ENCODE measurements at places on chromosomes 5 and 9. TPM values are rescaled to one million over a fixed set of nuclear protein-coding genes. Genes with fewer than 3 reads are reported as not detected.

The PAPPA gene
- 0.46 TPM for total RNA-seq

The TAF11L12 gene
- not detected for total RNA-seq

The ARID3C gene
- total RNA-seq: 2.5 TPM

The FOXD1 gene
- not detected for total RNA-seq

The LIX1 gene
- total RNA-seq: not detected

The CCNO gene
- total RNA-seq: not detected

GRCh38 chr5:2311851-2312250 is 429.1 kb upstream of the IRX4 start:
- no peaks in the 10 kb centered on the region for H3K36me3 ChIP-seq
- no peaks in the 10 kb centered on the region for H3K4me1 ChIP-seq
- H3K27me3 ChIP-seq: no peaks in the 10 kb centered on the region
- no peak for DNase-seq
- H3K27ac ChIP-seq: no peak overlapping the region
- H3K4me3 ChIP-seq: no peak overlapping the region

DNA sequence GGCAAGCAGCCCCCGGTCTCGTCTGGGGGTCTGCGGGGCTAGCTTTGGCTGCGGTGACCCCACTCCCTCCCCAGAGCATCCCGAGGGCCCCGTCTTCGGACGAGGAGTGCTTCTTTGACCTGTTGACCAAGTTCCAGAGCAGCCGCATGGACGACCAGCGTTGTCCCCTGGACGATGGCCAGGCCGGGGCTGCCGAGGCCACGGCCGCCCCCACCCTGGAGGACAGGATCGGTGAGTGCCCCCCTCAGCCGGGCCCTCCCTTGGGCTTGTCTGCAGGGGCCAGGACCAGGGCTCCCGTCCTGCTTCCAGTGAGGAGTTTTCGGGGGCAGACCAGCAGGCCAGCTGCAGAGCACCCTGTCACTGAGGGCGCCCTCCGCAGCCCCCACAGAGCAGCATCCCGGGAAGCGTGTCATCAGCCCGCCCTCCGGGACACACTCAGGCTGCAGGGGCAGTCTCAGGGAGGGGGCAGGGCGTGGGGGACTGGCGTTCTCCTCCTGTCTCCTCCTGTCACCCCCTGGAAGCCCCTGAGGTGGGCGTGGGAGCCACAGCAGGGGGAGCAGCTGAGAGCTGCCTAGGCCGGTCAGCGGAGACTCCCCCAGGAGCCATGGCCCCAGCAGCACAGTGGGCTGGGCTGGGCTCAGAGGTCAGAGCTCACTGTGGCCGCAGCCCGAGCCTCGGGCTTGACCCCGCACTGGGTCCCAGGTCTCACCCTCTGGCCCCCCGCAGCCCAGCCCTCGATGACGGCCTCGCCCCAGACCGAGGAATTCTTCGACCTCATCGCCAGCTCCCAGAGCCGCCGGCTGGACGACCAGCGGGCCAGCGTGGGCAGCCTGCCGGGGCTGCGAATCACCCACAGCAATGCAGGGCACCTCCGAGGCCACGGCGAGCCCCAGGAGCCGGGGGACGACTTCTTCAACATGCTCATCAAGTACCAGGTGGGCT is 7.7 kb downstream of the DNLZ start:
- no peak overlapping the region for H3K27ac ChIP-seq
- H3K27me3 ChIP-seq: no peaks in the 10 kb centered on the region
- H3K4me1 ChIP-seq: no peaks in the 10 kb centered on the region
- H3K4me3 ChIP-seq: no peak overlapping the region
- DNase-seq: no peak
- no peaks in the 10 kb centered on the region for H3K36me3 ChIP-seq

- H3K4me1 ChIP-seq: no peaks in the 10 kb centered on the region
- no peak overlapping the region for H3K27ac ChIP-seq
- no peaks in the 10 kb centered on the region for H3K27me3 ChIP-seq
- H3K36me3 ChIP-seq: no peaks in the 10 kb centered on the region
- DNase-seq: peak; percentile 2
Observed at GRCh38 chr5:854217-854616, 3.4 kb upstream of the ZDHHC11 start.
